ENCODE measurements at places on chromosomes 6 and 20. TPM values are rescaled to one million over a fixed set of nuclear protein-coding genes. Genes with fewer than 3 reads are reported as not detected.
A peak's percentile ranks its signal among the peaks of the same experiment; 100 is the strongest.

- no peak for DNase-seq
These were observed 29.0 kb downstream of the PTPRA start for GRCh38 chr20:2902291-2902690.

DNA sequence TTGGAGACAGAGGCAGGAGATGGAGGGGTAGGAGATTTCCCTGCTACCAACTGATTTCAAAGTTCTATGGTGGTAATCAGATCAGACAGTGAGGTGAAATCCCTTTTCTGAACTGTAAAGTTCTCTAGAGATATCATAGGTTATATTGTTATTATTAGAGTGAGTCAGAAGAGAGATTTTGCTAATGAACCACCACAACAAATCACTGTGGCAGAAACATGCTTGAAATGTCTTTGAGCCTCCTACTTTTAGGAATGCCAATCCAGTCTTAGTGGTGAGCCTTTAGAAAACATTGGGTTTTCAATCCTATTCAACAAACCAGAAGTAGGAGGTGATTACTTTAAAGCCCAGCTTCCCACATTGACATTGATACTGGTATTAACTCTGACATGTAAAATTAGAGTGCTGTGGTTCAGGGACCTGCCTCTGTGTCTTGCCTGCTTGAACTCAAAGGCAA lies 136.7 kb upstream of the CNR1 start:
- DNase-seq, result no peak

- DNase-seq, result peak; percentile 89
These were observed 76.6 kb downstream of the CEBPB start for GRCh38 chr20:50267041-50267865.

- DNase-seq, result no peak
These were observed 126.7 kb downstream of the RTN4IP1 start for GRCh38 chr6:106502559-106502958.

DNA sequence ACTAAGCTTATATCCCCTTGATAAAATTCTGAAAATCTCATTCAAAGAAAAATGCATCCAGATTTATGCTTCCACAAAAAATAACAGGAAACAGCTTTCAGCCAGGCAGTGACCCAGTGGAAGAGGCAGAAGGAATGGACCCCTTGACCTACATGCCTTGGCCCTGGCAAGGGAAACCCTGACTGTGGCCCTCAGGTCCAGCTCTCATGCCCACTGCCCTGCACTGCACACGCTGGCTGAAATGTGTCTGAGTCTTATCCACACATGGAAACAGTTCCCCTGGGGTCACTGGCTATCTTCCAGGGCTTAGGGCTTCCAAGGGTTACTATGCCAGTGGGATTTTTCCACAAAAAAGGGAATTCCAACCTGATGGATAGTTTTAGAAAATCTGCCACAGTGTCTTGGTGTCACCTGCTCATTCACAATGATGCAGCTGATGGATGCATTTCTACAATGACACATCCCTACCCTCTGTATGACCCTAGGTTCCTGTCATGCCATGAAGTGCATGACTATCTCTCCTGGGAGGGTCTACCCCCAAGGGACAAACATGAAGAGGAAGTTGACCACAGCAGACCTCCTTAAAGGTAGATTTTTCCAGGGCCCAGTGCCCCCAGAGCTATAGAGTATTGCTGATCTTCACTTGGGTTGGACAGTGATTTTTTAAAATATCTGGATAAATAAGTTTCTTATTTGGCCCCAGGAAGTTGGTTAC lies 121.9 kb upstream of the CD93 start:
- DNase-seq, result no peak

Gene LINC00237
- total RNA-seq, result not detected

Gene COL9A3
- total RNA-seq, result 3.7 TPM

DNA sequence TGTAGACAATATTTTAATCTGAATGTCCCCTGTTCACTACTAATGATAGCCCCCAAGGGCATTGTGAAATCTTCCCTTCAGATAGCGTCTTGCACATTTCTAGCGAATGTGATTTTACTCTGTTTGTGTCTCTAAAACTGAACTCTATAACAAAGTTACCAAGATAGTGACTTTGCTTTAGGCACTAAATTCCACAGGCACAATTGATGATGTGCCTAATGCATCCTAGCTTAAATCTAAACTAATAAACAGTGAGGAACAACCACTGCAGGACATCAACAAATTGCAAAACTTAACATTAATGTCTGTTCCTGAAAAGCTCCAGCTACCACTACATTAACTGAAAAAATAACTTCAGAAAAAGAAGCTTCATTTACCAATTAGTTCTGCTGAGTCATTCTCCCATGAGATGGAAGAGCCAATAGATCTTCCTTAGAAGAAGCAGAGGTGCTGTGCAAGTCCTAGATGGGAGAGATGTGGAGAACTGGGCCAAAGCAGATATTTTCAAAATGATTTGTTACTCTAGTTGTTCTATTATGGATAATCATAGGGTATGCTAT lies 1065.0 kb downstream of the EPHA7 start:
- no peak for DNase-seq

Gene C6orf141
- total RNA-seq, result 2.9 TPM

DNA sequence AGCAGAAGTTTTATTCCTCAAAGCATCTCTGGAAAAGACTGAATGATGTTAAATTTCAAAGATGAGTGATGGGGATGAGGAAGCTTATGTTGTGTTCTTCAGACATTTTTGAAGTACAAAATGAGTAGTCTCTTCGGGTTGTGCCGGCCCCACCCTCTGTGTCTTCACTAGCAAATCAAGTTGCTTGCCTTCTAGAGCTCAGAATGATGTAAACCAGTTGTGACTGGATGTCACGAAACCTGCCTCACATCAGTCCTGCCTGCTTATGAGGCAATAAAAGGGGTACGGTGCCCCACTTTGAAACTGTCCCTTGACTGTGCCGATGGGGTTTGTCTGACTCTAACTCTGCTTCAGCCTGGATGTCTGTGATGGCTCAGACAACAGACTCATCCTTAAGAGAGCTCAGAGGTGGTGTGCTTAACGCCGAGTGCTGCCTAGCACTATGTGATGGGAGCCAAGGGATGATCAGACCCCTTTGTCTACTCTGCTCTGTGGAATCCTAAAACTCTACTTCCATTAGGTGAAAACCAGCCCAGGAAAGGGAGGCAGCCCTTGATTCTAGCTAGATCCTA lies 19.0 kb downstream of the TOMM34 start:
- DNase-seq, result no peak

GRCh38 chr6:161748535-161749416 lies 474.9 kb upstream of the AGPAT4 start:
- DNase-seq, result no peak

DNA sequence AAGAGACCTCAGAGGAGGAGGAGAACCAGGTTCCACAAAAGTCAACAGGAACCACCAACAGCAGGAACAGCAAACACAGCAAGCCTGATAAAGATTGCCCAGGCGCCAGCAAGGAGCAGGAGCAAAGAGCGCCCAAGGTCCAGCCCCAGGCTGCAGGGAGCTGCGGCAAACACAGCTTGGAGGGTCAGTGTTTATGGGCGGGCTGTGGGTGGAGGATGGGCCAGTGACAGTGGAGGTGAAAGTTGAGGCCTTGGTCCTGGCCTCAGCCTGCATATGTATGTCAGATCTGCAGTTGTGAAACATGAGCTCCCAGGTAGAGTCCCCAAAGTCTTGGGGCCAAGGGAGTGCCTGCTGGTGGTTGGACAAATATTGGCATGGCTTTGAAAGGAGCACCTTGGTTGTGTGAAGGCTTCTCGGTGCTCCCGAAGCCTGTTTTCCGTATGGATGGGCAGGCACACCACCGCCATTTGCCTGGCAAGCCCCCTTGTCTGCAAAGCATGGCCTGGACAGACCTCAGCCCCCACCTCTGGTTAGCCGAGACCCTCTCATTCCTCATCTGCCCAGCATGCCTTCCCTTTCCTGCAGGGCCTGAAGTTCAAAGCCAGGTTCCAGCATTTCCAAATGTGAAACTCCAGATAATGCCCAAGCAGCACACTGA lies 2.0 kb upstream of the CAPN11 start:
- DNase-seq, result no peak

DNA sequence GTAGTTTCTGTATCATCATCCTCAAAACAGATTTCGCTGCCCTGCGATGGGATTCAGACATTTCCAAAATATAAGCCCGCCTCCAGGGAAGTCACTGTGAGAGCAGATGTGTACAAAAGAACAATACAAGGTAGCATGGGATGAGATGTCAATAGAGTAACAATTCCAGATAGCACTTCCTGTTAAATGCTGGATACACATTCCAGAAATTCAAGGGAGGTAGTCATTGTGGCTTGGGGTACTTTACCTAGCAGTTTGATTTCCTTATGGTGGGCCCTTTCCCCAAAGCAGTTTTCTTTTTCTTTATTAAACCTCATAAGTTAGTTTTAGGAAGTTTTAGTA lies 2.5 kb downstream of the RNF217 start:
- no peak for DNase-seq

- no peak for DNase-seq
These were observed 28.1 kb upstream of the MTCL3 start for GRCh38 chr6:127547215-127547614.

Gene SIRPB1
- 52.0 TPM for total RNA-seq

Gene PKIB
- total RNA-seq, result 3.5 TPM

Gene NRSN1
- total RNA-seq, result not detected

DNA sequence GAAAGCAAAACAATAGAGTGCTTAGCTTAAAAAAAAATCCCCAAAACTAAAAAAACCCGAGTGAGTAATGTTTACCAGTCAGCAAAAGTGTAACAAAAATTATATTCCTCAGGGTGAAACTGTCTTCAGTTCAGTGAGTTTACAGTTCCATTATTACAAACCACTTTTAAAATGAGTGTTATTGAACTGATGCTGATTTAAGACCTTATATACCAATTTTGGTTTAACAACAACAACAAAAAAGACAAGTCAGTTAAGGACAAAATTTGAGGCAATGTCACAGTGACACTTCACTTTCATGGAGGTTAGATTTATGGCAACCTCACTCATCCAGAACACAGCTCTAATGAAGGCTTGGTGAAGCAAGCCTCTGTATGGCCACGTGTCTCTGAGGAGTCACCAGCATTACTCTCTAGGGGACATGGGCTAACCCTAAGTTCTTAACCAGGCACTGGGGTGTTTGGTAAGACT lies 630.8 kb downstream of the PHF3 start:
- no peak for DNase-seq

Gene C20orf202
- 1.7 TPM for total RNA-seq

Gene SLC17A3
- total RNA-seq, result not detected

- DNase-seq, result no peak
These were observed 169.7 kb downstream of the EYA4 start for GRCh38 chr6:133410638-133411435.

DNA sequence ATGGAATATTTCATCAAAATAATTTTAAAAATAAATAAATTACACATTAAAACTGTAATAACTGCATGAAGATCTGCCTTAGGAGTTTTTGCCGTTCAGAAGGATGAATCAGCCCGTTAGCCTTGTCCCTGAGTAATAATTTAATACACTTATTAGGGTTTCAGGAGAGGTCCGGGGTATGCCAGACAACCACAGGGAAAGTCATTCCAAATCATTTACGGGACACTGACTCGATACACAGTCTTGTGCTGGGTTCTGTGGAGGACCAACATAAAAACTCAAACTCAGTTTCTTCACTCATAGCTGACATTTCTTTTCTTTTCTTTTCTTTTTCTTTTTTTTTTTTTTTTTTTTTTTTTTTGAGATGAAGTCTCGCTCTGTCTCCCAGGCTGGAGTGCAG lies 735 bp upstream of the LY6G6F start:
- no peak for DNase-seq

Gene ARFGEF2
- 31.3 TPM for total RNA-seq

DNA sequence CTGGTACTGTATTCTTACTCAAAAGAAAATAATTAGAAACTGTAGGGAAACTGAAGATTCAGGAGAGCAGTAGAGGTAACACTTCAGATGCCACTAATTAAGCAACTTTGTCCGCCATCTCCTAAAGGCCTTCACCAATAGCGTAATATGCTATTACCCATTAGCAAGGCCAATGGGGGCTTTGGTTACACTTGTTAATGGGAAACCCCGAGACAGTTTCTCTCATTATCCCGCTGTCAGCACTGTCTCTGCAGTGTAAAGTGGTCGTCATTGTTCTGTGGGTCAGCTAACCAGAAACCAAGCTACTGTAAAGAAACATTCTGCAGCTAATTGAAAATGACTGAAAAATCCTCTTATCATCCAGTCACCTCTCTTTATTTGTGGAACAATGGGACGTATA lies 468.0 kb upstream of the POU3F2 start:
- DNase-seq, result no peak

DNA sequence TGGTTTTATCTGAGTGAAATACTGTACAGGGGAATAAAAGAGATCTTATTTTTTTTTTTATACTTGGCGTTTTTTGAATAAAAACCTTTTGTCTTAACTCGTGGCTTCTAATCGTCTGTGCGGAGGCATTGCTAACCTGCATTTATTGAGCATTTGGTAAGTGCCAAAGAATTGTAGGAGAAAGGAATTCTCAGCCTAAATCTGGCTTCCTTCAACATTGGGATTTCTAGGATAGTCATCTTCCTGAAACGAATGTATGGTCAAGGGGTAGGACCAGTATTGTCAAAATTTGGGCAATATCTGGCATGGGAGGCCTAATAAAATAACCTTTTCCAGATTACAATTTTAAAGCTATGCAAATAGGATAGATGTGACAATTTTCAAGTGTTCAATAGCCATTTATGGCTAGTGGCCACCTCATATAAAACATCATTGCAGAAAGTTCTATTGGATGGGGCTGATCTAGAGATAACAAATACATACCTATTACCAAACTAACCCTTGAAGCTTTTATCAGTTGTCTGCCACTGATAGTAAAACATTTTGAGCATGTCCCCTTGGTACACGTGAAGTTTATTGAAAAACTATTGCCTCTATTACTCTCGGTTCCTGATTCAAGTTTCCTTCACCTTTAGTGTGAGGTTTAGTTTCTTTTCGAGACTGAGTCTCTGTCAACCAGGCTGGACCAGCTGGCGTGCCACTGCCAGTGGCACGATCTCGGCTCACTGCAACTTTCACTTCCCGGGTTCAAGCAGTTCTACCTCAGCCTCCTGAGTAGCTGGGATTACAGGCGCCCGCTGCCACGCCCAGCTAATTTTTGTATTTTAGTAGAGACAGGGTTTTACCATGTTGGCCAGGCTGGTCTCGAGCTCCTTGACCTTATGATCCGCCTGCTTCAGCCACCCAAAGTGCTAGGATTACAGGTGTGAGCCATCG lies 5.6 kb downstream of the PIM1 start:
- no peak for DNase-seq

DNA sequence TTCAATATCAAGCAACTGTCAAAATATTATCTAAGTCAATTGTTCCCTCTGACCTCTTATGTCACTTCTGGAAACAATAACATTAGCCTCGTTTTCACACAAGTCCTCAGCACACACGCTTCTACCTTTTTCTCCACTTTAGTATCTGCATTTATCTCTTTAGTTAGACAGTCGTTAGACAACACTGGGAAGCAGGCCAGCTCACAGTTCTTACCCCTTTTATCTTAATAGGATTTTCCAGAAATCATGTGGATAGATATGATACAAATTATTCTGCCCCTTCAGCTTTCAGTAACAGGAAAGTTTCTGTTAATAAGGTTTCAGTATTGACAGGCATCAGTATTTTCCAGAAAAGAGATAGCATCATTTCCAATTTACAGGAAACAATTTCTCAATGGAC lies 25.9 kb upstream of the HAO1 start:
- no peak for DNase-seq
